Heart right ventricle (tissue), 16 donors: ENCODE measurements at places on chromosomes 6 and 20.

DNA sequence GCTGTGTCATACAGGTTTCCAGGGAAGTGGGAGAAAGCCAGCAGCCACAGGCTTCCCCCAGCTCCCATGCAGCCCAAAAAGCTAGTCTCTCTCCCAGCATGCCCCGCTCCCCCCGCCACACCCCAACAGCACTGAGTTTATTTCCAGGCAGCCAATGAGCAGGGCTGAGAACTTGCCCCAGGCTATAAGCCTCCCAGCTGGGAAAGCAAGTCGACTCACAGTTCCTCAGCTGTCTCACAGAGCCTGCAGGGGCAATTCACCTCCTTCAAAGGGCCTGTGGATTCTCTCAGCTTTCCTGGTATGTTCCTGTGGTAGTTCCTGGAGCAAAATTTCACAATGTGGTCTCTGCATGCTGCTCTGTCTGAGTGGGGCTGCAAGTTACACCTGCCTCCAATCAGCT lies 34.2 kb downstream of the PAX1 start:
- no peak for DNase-seq
- H3K36me3 ChIP-seq: no peaks in the 10 kb centered on the region
- H3K4me1 ChIP-seq: no peaks in the 10 kb centered on the region

GRCh38 chr6:40714143-40714542 lies 127.0 kb upstream of the LRFN2 start:
- no peaks in the 10 kb centered on the region for H3K36me3 ChIP-seq
- no peak for DNase-seq
- no peaks in the 10 kb centered on the region for H3K27me3 ChIP-seq
- H3K4me3 ChIP-seq: no peak overlapping the region
- no peak overlapping the region for H3K27ac ChIP-seq
- peaks cover 2% of the 10 kb centered on the region for H3K4me1 ChIP-seq

GRCh38 chr6:44951253-44951747 lies 376.8 kb upstream of the RUNX2 start:
- H3K4me3 ChIP-seq: no peak overlapping the region
- peaks cover 18% of the 10 kb centered on the region for H3K36me3 ChIP-seq
- no peak for DNase-seq
- no peaks in the 10 kb centered on the region for H3K4me1 ChIP-seq

- peaks cover 18% of the 10 kb centered on the region for H3K4me1 ChIP-seq
- H3K36me3 ChIP-seq: peaks cover 87% of the 10 kb centered on the region
- no peak for DNase-seq
- H3K4me3 ChIP-seq: no peak overlapping the region
- H3K27me3 ChIP-seq: no peaks in the 10 kb centered on the region
Measured at GRCh38 chr20:32153156-32153665, 43.7 kb downstream of the TM9SF4 start.

DNA sequence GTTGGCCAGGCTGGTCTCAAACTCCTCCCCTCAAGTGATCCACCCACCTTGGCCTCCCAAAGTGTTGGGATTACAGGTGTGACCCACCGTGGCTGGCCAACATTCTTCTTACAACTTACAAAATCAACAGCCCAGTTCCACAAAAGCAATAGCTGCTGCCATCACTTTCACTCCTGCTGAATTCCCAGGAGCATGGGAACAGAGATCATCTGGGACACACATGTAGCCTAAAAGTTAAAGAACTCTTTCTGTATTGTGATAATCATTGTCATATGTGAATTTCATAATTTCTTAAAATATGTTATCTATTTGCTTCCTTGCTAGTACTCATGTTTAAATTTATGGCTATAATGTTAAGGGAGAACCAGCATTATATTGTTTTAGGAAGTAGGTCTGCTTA lies 51.7 kb downstream of the NCOA6 start:
- no peaks in the 10 kb centered on the region for H3K36me3 ChIP-seq
- no peak overlapping the region for H3K27ac ChIP-seq
- no peak overlapping the region for H3K4me3 ChIP-seq
- peaks cover 4% of the 10 kb centered on the region for H3K4me1 ChIP-seq
- no peak for DNase-seq
